Endodermal cell (in vitro differentiated cells): ENCODE measurements at places on chromosomes 1 and 21. TPM values are rescaled to one million over a fixed set of nuclear protein-coding genes. Genes with fewer than 3 reads are reported as not detected.

- H3K4me3 ChIP-seq = no peak overlapping the region
- H3K27me3 ChIP-seq = no peaks in the 10 kb centered on the region
- H3K36me3 ChIP-seq = peaks cover 39% of the 10 kb centered on the region
- H3K4me1 ChIP-seq = no peaks in the 10 kb centered on the region
These were observed 142.5 kb downstream of the USP25 start for GRCh38 chr21:15872236-15872635.

DNA sequence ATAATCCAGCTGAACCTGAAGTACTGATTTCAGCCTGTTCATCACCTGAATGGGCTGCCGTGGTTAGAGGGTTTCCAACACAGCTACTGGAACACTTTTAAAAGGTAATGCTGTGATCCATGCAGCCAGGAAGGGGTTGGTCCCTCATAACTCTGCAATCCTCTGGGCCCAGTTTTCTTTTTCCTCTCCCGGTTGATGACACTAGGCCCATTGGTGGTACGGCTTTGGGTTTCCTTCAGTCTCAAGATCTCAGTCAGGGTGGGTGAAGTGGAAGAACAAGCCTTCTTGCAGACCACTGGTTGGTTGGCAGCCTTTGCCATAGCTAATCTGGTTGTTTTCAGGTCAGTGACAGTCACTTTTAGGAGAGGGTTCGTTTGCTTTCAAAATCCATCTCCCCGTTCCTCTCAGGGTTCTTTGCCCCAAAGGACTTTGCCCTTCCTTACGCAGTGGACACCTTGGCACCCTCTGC, 502 bp upstream of the SLC35A3 start:
- no peaks in the 10 kb centered on the region for H3K4me1 ChIP-seq
- H3K27ac ChIP-seq = no peak overlapping the region
- no peaks in the 10 kb centered on the region for H3K27me3 ChIP-seq
- peaks cover 23% of the 10 kb centered on the region for H3K36me3 ChIP-seq
- DNase-seq = no peak

- no peak overlapping the region for H3K4me3 ChIP-seq
- no peaks in the 10 kb centered on the region for H3K36me3 ChIP-seq
- DNase-seq = peak; percentile 67
- no peak overlapping the region for H3K27ac ChIP-seq
- no peaks in the 10 kb centered on the region for H3K27me3 ChIP-seq
These were observed 108.0 kb upstream of the KIF26B start for GRCh38 chr1:245046769-245047168.

- no peak overlapping the region for H3K27ac ChIP-seq
- no peak overlapping the region for H3K4me3 ChIP-seq
- peak; percentile 72 for DNase-seq
- no peaks in the 10 kb centered on the region for H3K27me3 ChIP-seq
- H3K36me3 ChIP-seq = no peaks in the 10 kb centered on the region
These were observed 96.3 kb upstream of the TMPRSS15 start for GRCh38 chr21:18499761-18500376.

Gene B3GALT2
- total RNA-seq = not detected in 2 replicates

DNA sequence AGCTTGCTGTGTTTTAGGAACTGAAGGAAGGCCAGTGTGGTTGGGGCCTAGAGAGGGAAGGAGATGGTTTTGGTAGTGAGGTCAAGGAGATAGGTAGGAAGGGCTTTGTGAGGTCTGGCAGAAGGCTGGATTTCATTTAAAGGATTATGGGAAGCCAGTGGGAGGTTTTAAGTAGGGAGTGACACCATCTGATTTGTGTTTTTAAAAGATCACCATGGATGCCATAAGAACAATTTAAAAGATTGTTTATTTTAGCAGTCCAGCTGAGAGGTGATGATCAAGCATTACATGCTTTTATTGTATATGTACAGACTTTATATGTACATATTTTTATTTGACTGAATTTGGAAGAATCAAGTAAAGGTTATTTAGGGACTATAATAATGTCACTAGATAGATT, 26.4 kb downstream of the RGL1 start:
- H3K27me3 ChIP-seq = peaks cover 90% of the 10 kb centered on the region
- H3K4me1 ChIP-seq = peaks cover 3% of the 10 kb centered on the region
- DNase-seq = no peak
- no peak overlapping the region for H3K4me3 ChIP-seq

- H3K27me3 ChIP-seq = no peaks in the 10 kb centered on the region
- no peaks in the 10 kb centered on the region for H3K36me3 ChIP-seq
- DNase-seq = no peak
- H3K4me1 ChIP-seq = peaks cover 12% of the 10 kb centered on the region
- no peak overlapping the region for H3K4me3 ChIP-seq
These were observed 127.5 kb upstream of the SOD1 start for GRCh38 chr21:31531967-31532366.

Gene SLC1A7
- 1.7 TPM in 2 replicates for total RNA-seq

- H3K27ac ChIP-seq = no peak overlapping the region
- DNase-seq = no peak
- H3K4me3 ChIP-seq = no peak overlapping the region
These were observed 149.5 kb downstream of the GABPA start for GRCh38 chr21:25884311-25884710.

DNA sequence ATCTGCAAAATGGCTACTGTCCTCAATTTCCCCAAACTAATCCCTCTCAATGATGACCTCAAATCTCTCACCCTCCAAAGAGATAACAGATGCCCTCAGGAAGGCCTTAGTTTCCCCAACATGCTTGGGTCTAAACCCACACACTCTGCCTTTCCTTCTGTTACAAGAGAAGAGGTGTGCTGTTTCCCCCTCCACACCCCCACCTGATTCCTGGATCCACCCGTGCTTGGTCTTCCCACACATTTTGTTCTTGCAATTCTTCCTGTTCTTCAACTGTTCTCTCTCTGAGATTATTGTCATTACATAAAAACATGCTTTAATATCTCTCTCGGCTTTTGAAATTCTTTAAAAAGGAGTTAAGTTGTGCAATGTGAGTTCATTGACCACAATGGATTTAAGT, 5.7 kb upstream of the CBR3 start:
- H3K4me1 ChIP-seq = no peaks in the 10 kb centered on the region
- H3K4me3 ChIP-seq = no peak overlapping the region
- DNase-seq = peak; percentile 17
- H3K27ac ChIP-seq = no peak overlapping the region

Gene KRTAP21-1
- total RNA-seq = not detected in 3 replicates

DNA sequence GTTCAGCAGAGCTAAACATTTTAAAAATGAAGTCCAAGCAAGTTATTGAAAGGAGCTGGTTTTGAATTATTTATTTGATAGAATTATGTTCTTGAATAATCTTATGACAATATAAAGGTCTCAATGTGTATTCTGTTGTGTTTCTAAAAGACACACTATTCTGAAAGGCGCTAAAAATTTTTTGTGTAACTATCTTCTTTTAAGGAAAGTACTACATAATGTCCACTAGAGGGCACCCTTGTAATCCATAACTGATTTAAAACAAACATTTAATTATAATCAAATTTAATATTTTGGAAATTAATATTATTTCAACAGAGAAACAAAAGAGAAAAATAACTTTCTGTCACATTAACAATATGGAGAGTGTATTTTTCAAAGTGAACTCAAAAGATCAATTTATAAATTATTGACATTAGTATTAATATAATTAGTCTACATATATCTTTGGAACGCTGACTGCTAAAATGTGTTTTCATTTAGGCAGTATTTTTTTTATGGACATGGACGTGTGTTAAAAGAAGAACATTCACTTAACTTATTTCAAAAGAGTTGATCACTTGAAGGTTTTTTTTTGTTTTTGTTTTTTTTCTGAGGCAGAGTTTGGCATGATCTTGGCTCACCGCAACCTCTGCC, 248.4 kb downstream of the DENND1B start:
- no peak overlapping the region for H3K27ac ChIP-seq
- DNase-seq = no peak
- no peaks in the 10 kb centered on the region for H3K36me3 ChIP-seq
- H3K27me3 ChIP-seq = no peaks in the 10 kb centered on the region
- H3K4me3 ChIP-seq = no peak overlapping the region

DNA sequence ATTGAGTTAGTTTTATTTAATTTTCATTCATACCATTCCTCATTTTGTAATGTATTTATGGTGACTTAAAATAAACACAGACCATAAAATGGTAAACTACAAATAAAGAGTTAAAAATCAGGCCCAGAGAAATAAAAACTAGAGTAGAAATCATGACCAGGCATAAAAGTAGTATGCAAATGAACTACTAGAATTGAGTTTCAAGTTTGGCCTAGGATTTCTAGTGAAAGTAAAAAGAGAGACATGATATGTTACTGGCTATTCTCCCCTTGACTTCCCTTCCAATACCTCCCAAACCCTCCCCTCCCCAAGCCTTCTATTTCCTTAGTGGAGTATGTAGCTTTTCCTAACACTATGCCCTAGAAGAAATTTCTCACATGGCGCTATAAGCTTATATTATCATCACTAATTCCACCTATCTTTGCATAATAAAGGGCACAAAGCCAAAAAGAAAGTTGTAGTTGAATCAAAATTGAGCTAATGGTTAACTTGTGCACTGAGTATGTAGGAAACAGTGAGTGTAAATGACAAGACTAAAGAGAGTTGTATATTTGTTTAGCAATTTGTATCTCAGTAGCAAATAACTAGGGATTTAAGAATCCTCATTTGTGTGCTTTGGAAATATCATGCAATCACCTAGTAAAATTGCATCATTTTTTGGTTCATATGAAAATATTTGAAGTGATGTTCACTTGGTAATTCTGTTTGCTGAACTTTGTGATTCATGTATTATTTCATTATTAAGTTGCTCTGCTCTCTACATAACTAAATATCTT, 29.7 kb upstream of the CDC14A start:
- no peaks in the 10 kb centered on the region for H3K27me3 ChIP-seq
- H3K4me1 ChIP-seq = peaks cover 5% of the 10 kb centered on the region
- no peak for DNase-seq
- no peak overlapping the region for H3K27ac ChIP-seq
- no peak overlapping the region for H3K4me3 ChIP-seq
- no peaks in the 10 kb centered on the region for H3K36me3 ChIP-seq

DNA sequence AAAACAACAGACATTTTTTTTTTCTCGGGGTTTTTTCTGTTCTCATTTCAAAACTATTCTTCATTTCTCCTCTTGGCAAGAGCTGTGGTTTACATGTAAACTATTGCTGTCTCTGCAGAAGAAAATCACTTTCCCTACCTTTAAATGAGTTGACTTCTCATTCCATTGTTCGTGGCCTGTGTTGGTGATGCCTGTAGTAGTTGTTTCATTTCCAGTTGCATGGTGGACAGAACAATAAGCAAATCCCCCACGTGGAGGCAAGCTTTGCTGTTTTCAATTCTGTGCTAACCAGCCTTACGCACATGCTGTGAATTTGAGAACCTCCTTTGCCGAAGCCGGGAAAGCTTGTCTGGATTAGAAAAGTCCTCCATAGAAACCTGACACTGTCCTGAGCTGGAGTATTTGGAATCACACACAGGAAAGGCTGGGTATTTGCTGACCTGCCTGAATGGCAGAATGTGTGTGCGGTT, 26.2 kb upstream of the MAP3K7CL start:
- H3K4me1 ChIP-seq = no peaks in the 10 kb centered on the region
- H3K27me3 ChIP-seq = no peaks in the 10 kb centered on the region
- H3K27ac ChIP-seq = no peak overlapping the region
- no peak overlapping the region for H3K4me3 ChIP-seq

DNA sequence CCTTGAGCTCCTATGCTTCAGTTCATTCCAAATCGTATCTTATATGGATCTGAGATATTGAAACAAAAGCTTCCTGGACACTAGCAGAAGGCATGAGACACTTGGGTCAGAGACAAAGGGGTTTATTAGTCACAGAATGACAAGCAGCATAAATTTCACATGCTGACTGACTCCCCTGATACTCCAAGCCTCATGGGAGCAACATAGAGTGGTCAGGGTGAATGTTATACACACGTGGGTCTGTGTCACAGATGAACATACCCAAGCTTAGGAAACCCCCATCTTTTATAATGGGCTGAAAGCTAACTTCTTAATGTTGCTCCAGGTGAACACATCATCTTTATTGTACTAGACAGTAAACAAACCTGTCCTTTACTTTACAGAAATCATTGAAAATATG, 599.9 kb upstream of the RGS18 start:
- peak overlapping the region; percentile 8 for H3K4me3 ChIP-seq
- H3K27me3 ChIP-seq = no peaks in the 10 kb centered on the region
- H3K4me1 ChIP-seq = peaks cover 8% of the 10 kb centered on the region
- DNase-seq = no peak
- H3K27ac ChIP-seq = no peak overlapping the region
- H3K36me3 ChIP-seq = no peaks in the 10 kb centered on the region

- no peaks in the 10 kb centered on the region for H3K36me3 ChIP-seq
- H3K4me3 ChIP-seq = no peak overlapping the region
- H3K27ac ChIP-seq = no peak overlapping the region
- no peaks in the 10 kb centered on the region for H3K27me3 ChIP-seq
- H3K4me1 ChIP-seq = peaks cover 6% of the 10 kb centered on the region
- DNase-seq = peak; percentile 47
These were observed 5.0 kb upstream of the BCAR3 start for GRCh38 chr1:93686504-93687250.

- peaks cover 11% of the 10 kb centered on the region for H3K36me3 ChIP-seq
- no peak overlapping the region for H3K27ac ChIP-seq
- H3K4me1 ChIP-seq = no peaks in the 10 kb centered on the region
- H3K27me3 ChIP-seq = no peaks in the 10 kb centered on the region
- no peak overlapping the region for H3K4me3 ChIP-seq
- DNase-seq = no peak
These were observed 21.3 kb downstream of the FAM78B start for GRCh38 chr1:166145499-166145898.

Gene SELP
- not detected in 2 replicates for total RNA-seq

Gene LAD1
- total RNA-seq = 5.5 to 13.6 TPM (median 11.8 TPM) in 3 replicates

- H3K4me1 ChIP-seq = no peaks in the 10 kb centered on the region
- H3K27ac ChIP-seq = no peak overlapping the region
- no peak overlapping the region for H3K4me3 ChIP-seq
- DNase-seq = no peak
- H3K36me3 ChIP-seq = no peaks in the 10 kb centered on the region
These were observed 467.5 kb upstream of the CXADR start for GRCh38 chr21:17045214-17045853.

- no peaks in the 10 kb centered on the region for H3K4me1 ChIP-seq
- no peak for DNase-seq
- H3K27me3 ChIP-seq = no peaks in the 10 kb centered on the region
- H3K36me3 ChIP-seq = no peaks in the 10 kb centered on the region
These were observed 96.4 kb downstream of the RUNX1 start for GRCh38 chr21:34952701-34953100.

GRCh38 chr1:156836041-156836654, 19.5 kb upstream of the SH2D2A start:
- no peak overlapping the region for H3K4me3 ChIP-seq
- no peaks in the 10 kb centered on the region for H3K4me1 ChIP-seq
- H3K27ac ChIP-seq = no peak overlapping the region
- H3K27me3 ChIP-seq = peaks cover 64% of the 10 kb centered on the region
- no peaks in the 10 kb centered on the region for H3K36me3 ChIP-seq

- H3K36me3 ChIP-seq = no peaks in the 10 kb centered on the region
- peak; percentile 95 for DNase-seq
- H3K27me3 ChIP-seq = peaks cover 15% of the 10 kb centered on the region
- H3K4me3 ChIP-seq = no peak overlapping the region
These were observed 79.2 kb downstream of the TMEM53 start for GRCh38 chr1:44594871-44595735.

GRCh38 chr1:230160957-230161771, 94.1 kb downstream of the GALNT2 start:
- DNase-seq = peak; percentile 29
- no peak overlapping the region for H3K4me3 ChIP-seq
- H3K4me1 ChIP-seq = no peaks in the 10 kb centered on the region
- no peaks in the 10 kb centered on the region for H3K27me3 ChIP-seq

GRCh38 chr21:27713154-27714109, 746.5 kb upstream of the ADAMTS5 start:
- H3K27ac ChIP-seq = no peak overlapping the region
- no peak overlapping the region for H3K4me3 ChIP-seq
- H3K36me3 ChIP-seq = no peaks in the 10 kb centered on the region
- no peaks in the 10 kb centered on the region for H3K4me1 ChIP-seq
- H3K27me3 ChIP-seq = no peaks in the 10 kb centered on the region

- H3K36me3 ChIP-seq = no peaks in the 10 kb centered on the region
- H3K27ac ChIP-seq = no peak overlapping the region
These were observed 7.4 kb downstream of the CFAP74 start for GRCh38 chr1:1996207-1996651.
